Lower leg skin (tissue), 4 donors: ENCODE measurements at places on chromosomes 11 and 22. TPM values are rescaled to one million over a fixed set of nuclear protein-coding genes. Genes with fewer than 3 reads are reported as not detected.

The ACTN3 gene
- not detected for total RNA-seq

The MAJIN gene
- total RNA-seq: not detected

The CYTH4 gene
- total RNA-seq: 1.9 TPM

The SLC16A8 gene
- total RNA-seq: 0.80 TPM

The APOBEC3G gene
- 2.1 TPM for total RNA-seq

The ARL2 gene
- total RNA-seq: 101 TPM

The OR51B2 gene
- total RNA-seq: not detected

The USP2 gene
- total RNA-seq: 15.0 TPM

The AAMDC gene
- total RNA-seq: 26.0 TPM

The IFITM1 gene
- 83.9 TPM for total RNA-seq

The HBG1 gene
- not detected for total RNA-seq

- no peak for DNase-seq
These were observed 42.8 kb downstream of the GLYAT start for GRCh38 chr11:58688789-58689503.

DNA sequence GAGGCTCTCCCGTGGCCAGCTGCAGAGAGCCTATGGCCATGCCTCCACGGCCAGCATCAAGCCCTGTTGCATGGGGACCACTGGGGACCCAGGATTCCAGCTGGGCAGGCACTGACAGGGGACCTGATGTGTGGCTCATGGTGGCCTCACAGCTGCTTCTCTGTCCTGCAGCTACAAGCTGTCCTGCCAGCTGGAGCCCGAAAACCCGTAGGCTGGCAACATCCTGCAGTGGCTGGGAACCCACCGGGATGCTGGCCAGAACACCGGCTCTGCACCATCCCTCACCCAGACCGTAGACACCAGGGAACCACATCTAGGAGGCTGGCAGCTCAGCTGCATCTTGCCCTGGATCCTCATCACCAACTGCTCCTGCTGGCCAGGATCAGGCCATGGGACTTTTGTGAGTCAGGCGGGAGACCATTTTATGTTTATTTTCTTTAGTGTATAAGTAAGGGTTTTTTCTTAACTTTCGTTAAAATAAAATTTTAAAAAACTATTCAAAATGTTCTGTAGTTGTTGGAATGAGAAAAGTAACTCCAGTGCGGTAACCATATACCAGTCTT, 7.9 kb downstream of the RGL4 start:
- DNase-seq: no peak

DNA sequence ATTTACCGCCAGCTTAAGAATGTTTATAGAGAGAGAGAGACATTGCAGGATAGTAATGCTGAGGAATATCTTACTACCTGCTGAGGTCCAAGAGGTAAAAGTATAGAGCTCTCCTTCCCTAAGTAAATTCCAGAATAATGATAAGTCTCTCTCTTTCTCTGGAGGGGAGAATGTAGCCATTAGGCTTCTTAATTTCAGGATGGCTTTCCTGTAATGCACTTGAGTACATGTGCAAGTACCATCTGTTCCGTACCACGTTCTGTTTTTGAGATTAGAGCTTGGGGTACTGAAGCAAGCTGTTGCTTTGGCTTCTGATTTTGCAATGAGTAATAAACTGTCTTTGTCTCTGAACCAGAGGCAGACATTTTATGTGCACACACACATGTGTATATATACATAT, 1314.0 kb downstream of the JRKL start:
- DNase-seq: no peak

- DNase-seq: no peak
These were observed 77.2 kb upstream of the UBASH3B start for GRCh38 chr11:122578171-122578825.

GRCh38 chr11:829176-829846, 1.6 kb downstream of the CRACR2B start:
- DNase-seq: no peak

GRCh38 chr22:20940186-20940651, 23.0 kb downstream of the CRKL start:
- no peak for DNase-seq

- DNase-seq: peak; percentile 25
These were observed 12.3 kb downstream of the ARFGAP3 start for GRCh38 chr22:42844756-42845155.

DNA sequence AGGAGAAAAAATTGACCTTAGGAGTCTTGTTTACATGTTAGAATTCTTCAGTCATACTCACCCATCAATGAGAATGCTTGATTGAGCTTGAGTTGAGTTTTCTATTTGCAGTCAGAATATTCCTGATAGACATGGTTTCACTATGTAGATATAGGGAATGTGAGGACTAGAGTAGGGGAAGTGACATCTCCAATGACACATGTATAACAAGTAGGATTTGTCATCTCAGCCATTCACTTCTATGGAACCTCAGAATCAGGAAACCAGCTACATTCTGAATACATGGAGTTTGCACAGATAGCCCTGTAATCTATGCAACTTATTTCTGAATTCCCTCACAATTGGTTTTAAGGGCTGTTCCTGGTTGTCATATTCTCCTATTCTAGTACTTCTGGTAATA, 20.1 kb upstream of the OR9Q1 start:
- DNase-seq: no peak

- no peak for DNase-seq
These were observed 102.7 kb downstream of the MRTFA start for GRCh38 chr22:40533712-40534378.

DNA sequence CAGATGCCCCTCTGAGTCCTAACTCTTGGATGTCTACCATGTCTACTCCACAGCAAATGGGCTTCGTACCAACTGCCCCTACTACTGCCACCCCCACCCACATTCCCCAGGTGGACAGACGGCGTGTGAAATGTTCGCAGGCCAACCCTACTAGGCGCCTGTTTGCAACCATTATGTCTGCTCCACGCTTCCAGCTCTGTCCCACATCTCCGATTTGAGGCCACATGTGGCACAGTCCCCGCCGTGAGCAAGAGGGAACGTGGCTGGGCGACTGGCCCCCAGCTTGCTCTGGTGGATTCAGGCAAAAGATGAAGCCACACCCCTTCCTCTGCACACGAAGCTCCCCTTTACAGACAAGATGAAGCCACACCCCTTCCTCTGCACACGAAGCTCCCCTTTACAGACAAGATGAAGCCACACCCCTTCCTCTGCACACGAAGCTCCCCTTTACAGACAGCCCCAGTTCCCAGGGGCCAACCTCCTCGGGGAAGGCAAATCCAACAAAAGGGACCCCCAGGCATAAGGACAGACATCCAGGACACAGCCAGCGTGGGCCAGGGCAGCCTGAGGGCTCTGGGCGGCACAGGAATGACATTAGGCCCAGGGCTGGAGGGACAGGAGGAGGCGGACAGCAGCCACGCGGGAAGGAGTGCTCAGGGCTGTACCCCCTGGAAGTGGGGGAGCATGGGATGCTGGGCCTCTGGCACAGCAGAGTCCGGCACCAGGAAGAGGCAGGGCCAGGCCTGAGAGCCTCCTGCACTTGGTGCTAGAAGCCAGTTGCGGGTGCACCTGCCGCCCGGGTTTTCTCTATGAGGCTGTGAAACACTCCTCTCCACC, 106.2 kb downstream of the SHANK2 start:
- no peak for DNase-seq

DNA sequence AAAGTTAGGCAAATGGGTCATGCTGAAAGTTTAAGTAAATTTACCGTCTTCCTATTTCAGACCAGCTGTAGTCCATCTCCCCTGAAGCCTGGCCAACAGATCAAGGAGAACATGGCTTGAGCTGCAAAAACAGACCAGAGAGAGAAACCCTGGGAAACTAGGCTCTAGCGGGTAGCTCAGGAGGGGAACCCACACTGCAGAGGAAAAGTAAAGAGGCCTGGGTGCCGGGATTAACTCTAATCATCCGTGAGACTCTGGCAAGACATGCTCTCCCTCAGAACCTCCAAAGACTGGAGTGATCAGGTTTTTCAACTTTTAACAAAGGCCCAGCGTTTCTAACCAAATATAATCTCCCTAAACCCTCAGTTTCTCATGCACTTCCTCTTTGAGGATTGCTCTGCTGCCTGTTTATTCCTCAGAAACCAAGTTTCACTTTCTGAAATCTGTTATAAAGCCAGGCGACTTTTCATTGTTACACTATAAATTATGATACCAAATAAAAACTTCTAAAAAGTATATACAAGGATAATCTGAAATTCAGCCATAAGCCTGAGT, 67.5 kb downstream of the GAB2 start:
- no peak for DNase-seq

GRCh38 chr22:47355776-47356510, 593.5 kb downstream of the TBC1D22A start:
- peak; percentile 31 for DNase-seq

GRCh38 chr11:123152951-123153350, 42.1 kb downstream of the CLMP start:
- DNase-seq: no peak

GRCh38 chr11:28736256-28736655, 628.1 kb downstream of the METTL15 start:
- no peak for DNase-seq

DNA sequence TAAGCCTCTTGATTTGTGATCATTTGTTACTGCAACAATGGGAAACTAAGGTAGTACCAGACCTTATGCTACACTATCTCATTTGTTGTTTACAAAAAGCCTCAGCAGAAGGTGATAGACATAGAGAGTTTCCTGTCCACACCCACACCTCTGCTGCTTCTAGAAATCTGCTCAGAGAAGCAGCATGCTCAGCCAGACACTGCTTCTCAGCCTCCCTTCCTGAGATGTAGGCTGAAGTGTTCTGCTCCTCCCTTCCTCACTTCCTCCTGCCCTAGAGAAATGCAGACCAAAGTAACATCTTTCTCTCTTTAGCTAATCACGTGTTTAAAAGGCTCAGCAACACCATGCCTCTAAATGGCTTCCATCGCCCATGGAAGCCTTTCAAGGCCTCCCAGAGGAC, 88.4 kb downstream of the SLC1A2 start:
- DNase-seq: no peak

- DNase-seq: no peak
These were observed 501.1 kb downstream of the BRD1 start for GRCh38 chr22:49326558-49326957.

GRCh38 chr22:48477031-48477721, 1350.5 kb downstream of the BRD1 start:
- no peak for DNase-seq

DNA sequence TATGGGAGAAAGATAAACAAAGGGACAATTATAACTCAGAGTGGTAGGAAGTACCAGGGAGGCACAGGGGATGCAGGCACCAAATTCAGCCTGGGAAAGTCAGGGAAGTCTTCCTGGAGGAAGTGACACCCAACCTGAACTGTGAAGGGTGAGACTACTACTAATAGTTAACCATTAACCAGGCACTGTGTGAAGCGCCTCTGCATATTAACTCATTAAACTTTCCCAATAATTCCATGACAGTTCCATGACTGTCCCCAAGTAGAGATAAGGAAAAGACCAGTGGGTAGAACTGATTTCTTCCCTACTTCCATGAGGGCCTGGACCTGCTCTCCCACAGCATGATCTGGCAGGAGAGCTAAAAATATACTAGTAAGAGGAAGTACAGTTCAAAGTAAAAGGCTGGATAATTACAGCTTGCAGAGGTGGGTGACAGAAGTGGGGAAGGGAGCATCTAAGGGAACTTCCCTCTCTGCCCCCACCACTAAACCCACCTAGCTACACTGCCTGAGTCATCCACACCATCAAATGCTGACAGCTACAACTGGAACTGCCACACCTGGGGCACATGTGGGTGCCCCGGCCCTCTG, 4.7 kb upstream of the AP1B1 start:
- no peak for DNase-seq

DNA sequence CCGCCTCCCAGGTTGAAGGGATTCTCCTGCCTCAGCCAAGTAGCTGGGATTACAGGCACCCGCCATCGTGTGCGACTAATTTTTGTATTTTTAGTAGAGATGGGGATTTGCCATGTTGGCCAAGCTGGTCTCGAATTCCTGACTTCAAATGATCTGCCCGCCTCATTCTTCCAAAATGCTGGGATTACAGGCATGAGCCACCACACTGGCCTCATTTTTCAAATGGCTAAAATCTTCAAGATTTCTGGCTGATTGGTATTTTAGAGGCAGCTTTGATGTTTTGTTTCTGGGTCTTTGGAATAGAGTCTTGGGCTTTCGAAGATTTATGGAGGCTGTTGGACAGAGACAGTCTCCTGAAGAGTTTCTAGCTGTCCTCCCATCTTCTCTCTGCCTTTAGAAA, 5.8 kb upstream of the SLC3A2 start:
- DNase-seq: no peak

GRCh38 chr22:49619301-49619700, 208.4 kb downstream of the BRD1 start:
- no peak for DNase-seq

DNA sequence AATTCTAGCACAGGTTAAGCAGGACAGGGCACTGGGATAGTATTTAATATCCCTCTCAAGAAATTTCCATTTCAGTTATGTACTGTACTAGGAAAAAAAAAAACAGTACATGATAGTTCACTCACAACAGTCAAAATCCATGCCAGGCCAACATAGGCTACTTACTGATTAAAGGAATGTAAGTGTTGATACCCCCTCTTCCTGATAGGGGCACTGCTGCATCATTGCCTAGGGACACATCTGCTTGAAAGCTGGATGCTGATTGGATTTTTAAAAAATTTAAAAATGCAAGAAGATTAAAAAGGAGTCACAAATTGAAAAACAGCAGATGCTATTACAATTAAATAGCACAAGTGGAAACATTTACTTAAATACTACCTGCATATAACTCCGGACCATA, 43.4 kb downstream of the APOL5 start:
- DNase-seq: no peak
